Lung microvascular endothelial cell (primary cell): ENCODE measurements at places on chromosomes 1 and 21. TPM values are rescaled to one million over a fixed set of nuclear protein-coding genes. Genes with fewer than 3 reads are reported as not detected.

MAP3K7CL gene
- total RNA-seq, result 2.2 and 3.0 TPM in 2 replicates

C1orf94 gene
- total RNA-seq, result not detected in 2 replicates

RSPH1 gene
- not detected in 2 replicates for total RNA-seq

GNAT2 gene
- under 0.01 and 0.22 TPM in 2 replicates for total RNA-seq

C1orf116 gene
- not detected in 2 replicates for total RNA-seq
